ENCODE measurements at places on chromosomes 11 and 22.
A peak's percentile ranks its signal among the peaks of the same experiment; 100 is the strongest.

GRCh38 chr11:45641961-45642360 is 23.5 kb downstream of the CHST1 start:
- no peak for DNase-seq

- no peak for DNase-seq
Measured at GRCh38 chr11:19511066-19511412, 201.6 kb upstream of the NAV2 start.

DNA sequence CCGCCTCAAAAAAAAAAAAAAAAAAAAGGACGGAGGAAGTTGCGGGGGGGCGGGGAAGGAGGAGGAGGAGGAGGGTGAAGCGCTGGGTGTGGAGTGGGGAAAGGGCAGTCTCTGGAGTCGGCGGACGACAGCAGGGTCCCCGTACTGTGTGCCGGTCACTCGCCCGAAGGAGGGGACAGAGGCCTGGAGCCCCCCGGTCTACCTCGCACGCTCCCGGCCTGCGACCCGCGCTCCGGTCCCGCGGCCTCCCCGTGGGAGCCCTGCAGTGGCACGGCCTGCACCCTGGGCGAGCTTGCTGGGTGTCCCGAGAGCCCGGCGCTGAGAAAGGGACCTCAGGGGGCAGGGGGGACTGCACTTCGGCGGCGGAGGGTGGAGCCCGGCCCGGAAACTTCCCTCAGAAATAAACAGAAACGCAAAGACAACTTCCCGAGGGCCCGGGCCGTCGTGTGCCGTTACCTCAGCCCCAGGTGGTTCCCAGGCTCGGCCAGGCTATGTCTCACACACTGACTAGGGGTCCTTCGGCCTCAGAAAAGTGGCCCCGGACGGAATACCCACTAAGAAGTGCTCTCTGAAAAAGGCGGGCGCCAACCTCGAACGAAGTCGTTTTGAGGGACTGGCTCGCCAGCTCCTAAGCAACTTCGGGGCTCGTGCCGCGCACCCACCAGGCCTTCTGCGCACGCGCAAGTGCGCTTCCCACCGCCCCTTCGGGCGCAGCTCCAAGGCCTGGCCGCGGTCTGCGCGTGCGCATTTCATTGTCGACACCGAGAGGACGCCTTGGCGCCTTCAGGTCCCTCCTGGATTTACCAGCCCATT is at the start of gene MAJIN:
MAJIN (minus strand) TSS at position 688 of the 813 bp plus-strand sequence. CDS start 12,703 bp downstream, outside the sequence.
- peak; percentile 84 for DNase-seq

- DNase-seq, result no peak
Measured at GRCh38 chr11:13841393-13841792, 121.1 kb upstream of the SPON1 start.

DNA sequence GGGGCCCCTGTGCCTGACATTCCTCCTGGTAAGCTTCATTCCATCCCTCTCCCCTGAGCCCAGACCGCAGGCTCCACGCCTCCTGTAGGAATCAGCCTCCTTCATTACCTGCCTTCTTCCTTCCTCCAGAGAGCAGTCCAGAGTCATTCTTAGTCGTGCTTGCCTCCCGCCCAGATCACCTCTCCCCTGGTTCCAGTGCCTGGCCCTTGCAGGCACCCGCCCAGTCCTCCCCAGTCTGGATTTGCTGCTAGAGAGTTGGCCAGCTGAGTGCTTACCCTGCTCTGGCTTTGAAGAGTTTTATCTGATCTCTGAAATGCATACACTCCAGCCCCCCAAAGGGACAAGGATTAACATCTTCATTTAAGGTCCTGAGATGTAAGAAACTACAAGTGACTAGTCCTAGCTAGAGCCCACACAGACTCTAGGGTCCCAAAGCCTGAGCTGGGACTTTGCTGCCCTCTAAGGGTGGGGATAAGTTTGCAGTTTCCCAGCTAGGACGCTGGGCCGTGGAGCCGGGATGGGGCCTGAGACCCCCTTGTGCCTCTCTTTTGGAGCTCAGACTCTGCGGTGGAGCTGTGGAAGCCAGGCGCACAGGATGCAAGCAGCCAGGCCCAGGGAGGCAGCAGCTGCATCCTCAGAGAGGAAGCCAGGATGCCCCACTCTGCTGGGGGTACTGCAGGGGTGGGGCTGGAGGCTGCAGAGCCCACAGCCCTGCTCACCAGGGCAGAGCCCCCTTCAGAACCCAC is 1.6 kb downstream of the NR1H3 start:
- DNase-seq, result no peak

- DNase-seq, result no peak
Measured at GRCh38 chr11:57417056-57417455, 9.9 kb downstream of the SLC43A3 start.

- DNase-seq, result no peak
Measured at GRCh38 chr11:59999691-60000090, 17.3 kb upstream of the OOSP4B start.

GRCh38 chr22:24421428-24421931 is 5.9 kb upstream of the ADORA2A start:
- peak; percentile 27 for DNase-seq

DNA sequence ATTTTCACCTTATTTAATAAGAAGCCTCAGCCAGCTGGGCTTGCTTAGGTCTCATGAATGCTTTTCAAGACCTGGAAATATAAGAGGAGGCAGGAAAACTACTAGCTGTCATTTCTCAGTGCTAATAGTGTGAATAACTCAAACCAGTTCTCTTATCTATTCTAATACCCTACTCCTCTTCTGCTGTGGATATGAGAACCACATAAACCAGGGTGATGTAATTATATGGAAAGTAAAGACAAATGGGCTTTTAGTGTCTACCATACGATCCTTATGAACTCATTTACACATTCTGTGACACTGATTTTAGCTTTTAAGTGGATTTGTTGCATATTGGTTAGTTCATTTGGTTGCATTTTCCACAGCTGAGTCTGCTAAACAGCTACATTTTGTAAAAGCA is 8.6 kb downstream of the PDGFD start:
- DNase-seq, result no peak

DNA sequence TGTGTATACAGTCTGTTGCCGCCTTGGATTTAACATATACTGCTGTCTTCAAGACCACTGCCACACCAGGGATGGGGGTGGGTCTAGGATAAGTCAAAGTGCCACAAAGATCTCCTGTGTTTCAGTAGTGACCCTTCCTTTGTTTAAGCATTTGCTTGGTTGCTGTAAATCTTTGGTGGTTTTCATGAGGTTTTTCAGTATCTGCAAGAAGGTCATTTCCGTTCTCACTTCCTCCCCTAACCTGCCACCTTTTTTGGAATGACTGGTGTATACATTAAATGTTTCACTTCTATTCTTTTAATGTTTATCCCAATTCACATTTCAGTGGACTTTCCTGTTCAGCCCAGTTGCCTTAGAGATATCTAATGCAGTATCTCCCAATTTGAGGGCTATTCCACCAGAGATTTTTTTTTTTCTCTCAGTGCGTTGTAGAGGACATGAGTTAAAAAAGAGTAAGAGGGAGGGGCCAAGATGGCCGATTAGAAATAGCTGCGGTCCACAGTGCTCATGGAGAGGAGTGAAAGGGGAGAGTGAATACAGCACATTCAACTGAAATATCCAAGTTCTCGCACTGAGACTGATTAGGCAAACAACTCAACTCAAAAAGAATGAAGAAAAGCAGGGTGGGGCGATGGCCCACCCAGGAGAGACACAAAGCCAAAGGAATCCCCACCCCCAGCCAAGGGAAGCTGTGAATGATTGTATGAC is 43.2 kb downstream of the USP47 start:
- DNase-seq, result no peak

- no peak for DNase-seq
Measured at GRCh38 chr11:61654397-61654829, 25.8 kb upstream of the DAGLA start.

DNA sequence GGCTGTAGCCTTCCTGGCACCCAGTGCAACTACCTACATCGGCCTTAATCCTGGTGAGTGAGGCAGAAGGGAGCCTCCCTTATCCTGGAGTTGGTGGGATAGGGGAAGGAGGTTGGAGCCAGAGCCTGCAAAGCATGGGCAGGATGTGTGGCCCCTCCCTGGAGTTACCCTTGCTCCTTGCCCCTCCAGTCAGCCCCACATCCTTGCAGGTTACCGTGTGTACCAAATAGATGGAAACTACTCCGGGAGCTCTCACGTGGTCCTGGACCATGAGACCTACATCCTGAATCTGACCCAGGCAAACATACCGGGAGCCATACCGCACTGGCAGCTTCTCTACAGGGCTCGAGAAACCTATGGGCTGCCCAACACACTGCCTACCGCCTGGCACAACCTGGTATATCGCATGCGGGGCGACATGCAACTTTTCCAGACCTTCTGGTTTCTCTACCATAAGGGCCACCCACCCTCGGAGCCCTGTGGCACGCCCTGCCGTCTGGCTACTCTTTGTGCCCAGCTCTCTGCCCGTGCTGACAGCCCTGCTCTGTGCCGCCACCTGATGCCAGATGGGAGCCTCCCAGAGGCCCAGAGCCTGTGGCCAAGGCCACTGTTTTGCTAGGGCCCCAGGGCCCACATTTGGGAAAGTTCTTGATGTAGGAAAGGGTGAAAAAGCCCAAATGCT is 3.9 kb downstream of the SMPD1 start:
- DNase-seq, result no peak

DNA sequence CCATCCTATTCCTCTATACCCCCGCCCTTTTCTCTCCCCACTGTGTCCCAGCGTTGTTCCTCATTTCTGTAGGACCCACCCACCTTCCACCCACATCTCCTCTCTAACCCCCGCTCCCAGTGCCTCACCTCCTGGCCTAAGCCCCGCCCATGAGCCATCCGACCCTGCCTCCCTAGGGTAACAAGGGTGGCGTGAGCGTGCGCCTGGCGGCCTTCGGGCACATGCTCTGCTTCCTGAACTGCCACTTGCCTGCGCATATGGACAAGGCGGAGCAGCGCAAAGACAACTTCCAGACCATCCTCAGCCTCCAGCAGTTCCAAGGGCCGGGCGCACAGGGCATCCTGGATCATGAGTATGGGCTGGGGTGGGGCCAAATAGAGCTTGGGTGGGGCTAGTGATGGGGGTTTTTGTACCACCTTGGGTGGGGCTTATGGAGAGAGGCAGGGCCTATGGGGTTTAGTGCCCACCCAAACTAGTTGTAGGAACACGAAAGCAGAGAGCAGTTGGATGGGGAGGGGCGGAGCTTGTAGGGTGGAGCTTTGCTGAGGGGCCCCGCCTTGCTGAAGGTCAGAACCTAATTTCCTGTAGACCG is 4.5 kb downstream of the INPP5J start:
- no peak for DNase-seq

GRCh38 chr11:6258141-6258540 is 1.5 kb upstream of the CCKBR start:
- DNase-seq, result no peak

GRCh38 chr22:38694049-38694448 is 6.7 kb downstream of the JOSD1 start:
- DNase-seq, result no peak

- no peak for DNase-seq
Measured at GRCh38 chr11:19769820-19770219, 57.2 kb downstream of the NAV2 start.

DNA sequence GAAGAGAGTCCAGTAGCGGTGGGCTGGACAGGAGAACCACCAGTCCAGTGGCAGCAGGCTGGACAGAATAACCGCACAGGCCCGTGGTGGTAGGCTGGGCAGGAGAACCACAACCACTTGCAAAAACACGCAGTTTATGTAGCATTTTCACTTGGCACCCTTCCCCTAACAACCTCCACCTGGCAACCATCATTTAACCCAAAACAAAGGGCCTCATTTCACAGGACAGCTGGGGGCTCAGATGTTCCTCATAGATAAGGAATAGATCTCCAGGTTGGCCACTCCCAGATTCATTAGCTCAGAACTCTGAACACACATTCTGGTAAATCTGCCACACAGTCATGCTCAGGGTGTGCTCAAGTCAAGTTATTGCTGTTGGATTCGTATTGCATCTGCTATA is 41.2 kb downstream of the SYTL2 start:
- no peak for DNase-seq

GRCh38 chr11:14118072-14118471 is 155.5 kb downstream of the SPON1 start:
- no peak for DNase-seq

DNA sequence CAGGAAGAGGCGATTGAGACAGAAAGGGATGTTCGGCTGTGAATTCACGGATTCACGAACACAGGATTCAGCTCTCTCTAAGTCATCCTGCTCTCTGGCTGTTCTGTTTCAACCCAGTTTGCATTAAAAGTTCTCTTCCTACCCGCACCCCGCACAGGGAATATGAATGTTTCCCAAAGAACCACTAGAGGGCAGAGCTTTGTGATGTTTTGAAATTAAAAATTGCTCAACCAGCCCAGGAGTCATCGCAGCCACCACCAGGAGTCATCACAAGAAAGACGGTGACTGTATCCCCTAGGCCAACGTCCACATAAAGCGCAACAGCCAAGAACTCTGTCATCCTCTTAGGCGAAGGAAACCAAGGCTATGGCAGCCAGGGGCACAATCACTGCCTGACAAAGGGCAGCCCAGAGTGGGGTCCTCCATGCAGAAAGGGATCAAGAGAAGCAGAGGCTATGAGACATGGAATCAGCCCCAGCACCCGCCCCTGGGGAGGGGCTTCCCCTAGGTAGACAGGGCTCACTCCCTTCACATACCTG is 122.4 kb downstream of the WT1 start:
- DNase-seq, result no peak

GRCh38 chr22:49613511-49614270 is 214.0 kb downstream of the BRD1 start:
- DNase-seq, result no peak

GRCh38 chr11:10979529-10979928 is 121.7 kb upstream of the ZBED5 start:
- DNase-seq, result no peak

DNA sequence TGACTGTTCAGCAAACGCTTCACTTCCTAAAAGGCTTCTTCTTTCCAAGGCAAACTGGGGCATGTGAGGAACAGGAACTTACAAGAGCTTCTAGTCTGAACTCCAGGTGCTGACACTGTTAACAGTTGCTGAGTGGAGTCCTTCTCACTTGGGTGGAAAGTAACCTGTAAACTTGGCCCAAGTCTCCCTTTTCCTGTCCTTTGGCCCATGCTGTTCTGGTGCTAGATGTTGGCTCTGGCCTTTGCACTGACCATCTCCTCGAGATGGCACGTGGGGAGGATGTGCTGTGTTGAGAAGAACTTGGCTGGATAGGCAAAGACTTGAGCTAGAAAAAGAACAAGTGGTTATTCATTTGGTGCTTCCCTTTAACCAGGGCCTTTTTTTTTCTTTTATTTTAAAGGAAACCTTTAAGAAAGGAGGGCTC is 53.6 kb downstream of the PTPRJ start:
- no peak for DNase-seq

DNA sequence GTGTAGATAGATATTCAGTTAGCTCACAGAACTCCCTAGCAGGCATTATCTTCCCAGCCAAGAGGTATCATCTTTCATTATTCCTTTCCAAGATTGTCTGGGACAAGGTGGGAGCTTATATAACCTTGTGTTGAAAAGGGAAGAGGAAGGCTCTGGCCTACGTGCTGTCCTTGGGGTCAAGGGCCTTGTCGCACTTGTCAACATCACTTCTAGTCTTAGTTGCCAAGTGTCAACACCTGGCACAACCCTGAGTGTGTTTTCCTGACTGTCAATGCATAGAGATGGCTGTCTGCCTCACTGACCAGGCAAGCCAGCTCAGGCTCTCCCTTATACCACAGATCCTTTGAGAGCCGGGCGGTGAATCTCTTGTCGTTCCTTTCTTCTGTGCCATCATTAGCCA is 331.9 kb downstream of the CNTN5 start:
- DNase-seq, result no peak
